ENCODE measurements at places on chromosomes 11 and 22. TPM values are rescaled to one million over a fixed set of nuclear protein-coding genes. Genes with fewer than 3 reads are reported as not detected.

GRCh38 chr11:37422511-37422910 lies 824.5 kb upstream of the RAG2 start:
- H3K4me1 ChIP-seq: no peaks in the 10 kb centered on the region
- no peak for DNase-seq
- H3K27me3 ChIP-seq: no peaks in the 10 kb centered on the region
- H3K36me3 ChIP-seq: no peaks in the 10 kb centered on the region
- H3K4me3 ChIP-seq: no peak overlapping the region
- H3K27ac ChIP-seq: no peak overlapping the region

DNA sequence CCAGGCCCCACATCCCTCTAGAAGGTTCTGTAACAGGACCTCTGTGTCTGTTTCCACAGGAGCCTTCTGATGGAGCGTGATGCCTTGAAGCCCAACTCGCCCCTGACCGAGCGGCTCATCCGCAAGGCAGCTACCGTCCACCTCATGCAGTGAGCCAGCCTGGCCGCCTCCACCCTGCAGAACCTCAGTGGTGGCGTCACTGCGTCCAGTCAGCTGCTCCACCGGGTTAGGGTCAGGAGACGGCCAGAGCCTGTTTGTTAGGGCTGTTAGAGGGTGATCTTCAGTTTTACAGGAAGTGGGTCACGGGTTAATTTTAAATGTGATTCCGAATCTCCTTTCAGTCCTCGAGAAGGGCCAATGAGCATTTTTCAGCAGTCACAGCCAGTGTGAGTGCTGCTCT lies 3.9 kb upstream of the GTSE1 start:
- H3K4me3 ChIP-seq: no peak overlapping the region
- no peak overlapping the region for H3K27ac ChIP-seq
- no peak for DNase-seq
- H3K36me3 ChIP-seq: peaks cover 7% of the 10 kb centered on the region
- peaks cover 9% of the 10 kb centered on the region for H3K4me1 ChIP-seq
- no peaks in the 10 kb centered on the region for H3K27me3 ChIP-seq

GRCh38 chr11:65945941-65946558 lies 770 bp downstream of the TSGA10IP start:
- H3K36me3 ChIP-seq: no peaks in the 10 kb centered on the region
- H3K27ac ChIP-seq: no peak overlapping the region
- no peak overlapping the region for H3K4me3 ChIP-seq
- H3K4me1 ChIP-seq: peaks cover 5% of the 10 kb centered on the region

- H3K4me1 ChIP-seq: peaks cover 9% of the 10 kb centered on the region
- H3K27me3 ChIP-seq: peaks cover 34% of the 10 kb centered on the region
- DNase-seq: no peak
- H3K27ac ChIP-seq: no peak overlapping the region
- no peak overlapping the region for H3K4me3 ChIP-seq
Measured at GRCh38 chr22:29314537-29315285, 786 bp downstream of the RASL10A start.

DNA sequence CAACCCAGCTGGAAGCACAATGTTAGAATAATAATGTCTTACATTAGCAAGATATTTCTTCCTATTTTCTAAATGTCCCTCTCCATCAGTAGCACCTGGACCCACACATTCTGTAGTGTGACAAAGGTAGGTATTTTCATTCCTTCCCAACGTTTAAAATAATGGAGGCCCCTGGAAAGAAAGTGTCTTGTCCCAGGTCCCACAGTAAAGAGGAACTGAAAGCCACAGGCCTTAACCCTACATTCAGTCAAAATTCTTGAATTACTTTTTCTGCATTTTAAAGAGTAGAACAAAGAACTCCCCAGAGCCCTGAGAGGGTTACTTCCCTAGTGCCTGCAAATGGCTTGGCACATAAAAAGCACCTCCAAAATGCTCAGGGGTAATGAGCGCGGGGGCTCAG lies 26.3 kb downstream of the OPCML start:
- H3K27me3 ChIP-seq: no peaks in the 10 kb centered on the region
- no peaks in the 10 kb centered on the region for H3K36me3 ChIP-seq
- H3K27ac ChIP-seq: no peak overlapping the region
- DNase-seq: no peak

GRCh38 chr11:120068114-120068573 lies 69.8 kb downstream of the TRIM29 start:
- DNase-seq: peak; percentile 53
- no peak overlapping the region for H3K4me3 ChIP-seq
- H3K36me3 ChIP-seq: no peaks in the 10 kb centered on the region
- peaks cover 2% of the 10 kb centered on the region for H3K27me3 ChIP-seq

GRCh38 chr22:39592081-39593065 lies 21.8 kb downstream of the CACNA1I start:
- DNase-seq: peak; percentile 77
- H3K36me3 ChIP-seq: no peaks in the 10 kb centered on the region
- peaks cover 11% of the 10 kb centered on the region for H3K4me1 ChIP-seq
- H3K4me3 ChIP-seq: no peak overlapping the region
- H3K27me3 ChIP-seq: no peaks in the 10 kb centered on the region

- H3K4me3 ChIP-seq: no peak overlapping the region
- no peak overlapping the region for H3K27ac ChIP-seq
- H3K36me3 ChIP-seq: no peaks in the 10 kb centered on the region
- H3K4me1 ChIP-seq: no peaks in the 10 kb centered on the region
- no peaks in the 10 kb centered on the region for H3K27me3 ChIP-seq
Measured at GRCh38 chr11:73705053-73705452, 55.8 kb downstream of the RAB6A start.

GRCh38 chr11:47863189-47863897 lies 15.2 kb upstream of the NUP160 start:
- DNase-seq: peak; percentile 85
- H3K27me3 ChIP-seq: no peaks in the 10 kb centered on the region
- peaks cover 11% of the 10 kb centered on the region for H3K4me1 ChIP-seq
- H3K4me3 ChIP-seq: peak overlapping the region; percentile 26

GRCh38 chr11:10936626-10937384 lies 79.0 kb upstream of the ZBED5 start:
- no peaks in the 10 kb centered on the region for H3K36me3 ChIP-seq
- no peak for DNase-seq
- H3K4me3 ChIP-seq: no peak overlapping the region
- H3K27ac ChIP-seq: no peak overlapping the region
- H3K27me3 ChIP-seq: no peaks in the 10 kb centered on the region

DNA sequence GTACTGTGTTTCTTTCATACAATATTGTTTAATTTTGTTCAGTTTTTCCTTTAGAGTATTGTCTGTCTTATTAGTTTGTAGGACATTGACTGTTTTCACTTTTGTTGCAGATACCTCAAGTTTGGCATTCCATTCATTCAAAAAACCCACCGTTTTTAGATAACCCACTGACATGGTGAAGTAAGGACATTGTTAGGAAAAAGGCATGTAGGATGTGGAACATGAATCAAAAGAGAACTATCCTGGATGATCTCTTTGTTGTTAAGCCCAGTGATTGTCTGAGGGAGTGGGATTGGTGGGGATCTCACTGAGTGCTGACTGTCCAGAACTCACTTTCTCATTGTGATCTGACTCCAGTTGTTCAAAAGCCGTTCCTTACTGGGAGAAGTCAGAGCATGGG lies 119.3 kb downstream of the TEAD1 start:
- H3K4me1 ChIP-seq: peaks cover 6% of the 10 kb centered on the region
- DNase-seq: no peak
- no peaks in the 10 kb centered on the region for H3K36me3 ChIP-seq

- no peak overlapping the region for H3K27ac ChIP-seq
- H3K36me3 ChIP-seq: no peaks in the 10 kb centered on the region
- peaks cover 14% of the 10 kb centered on the region for H3K27me3 ChIP-seq
- no peak for DNase-seq
Measured at GRCh38 chr22:27327497-27327896, 474.1 kb downstream of the MN1 start.

DNA sequence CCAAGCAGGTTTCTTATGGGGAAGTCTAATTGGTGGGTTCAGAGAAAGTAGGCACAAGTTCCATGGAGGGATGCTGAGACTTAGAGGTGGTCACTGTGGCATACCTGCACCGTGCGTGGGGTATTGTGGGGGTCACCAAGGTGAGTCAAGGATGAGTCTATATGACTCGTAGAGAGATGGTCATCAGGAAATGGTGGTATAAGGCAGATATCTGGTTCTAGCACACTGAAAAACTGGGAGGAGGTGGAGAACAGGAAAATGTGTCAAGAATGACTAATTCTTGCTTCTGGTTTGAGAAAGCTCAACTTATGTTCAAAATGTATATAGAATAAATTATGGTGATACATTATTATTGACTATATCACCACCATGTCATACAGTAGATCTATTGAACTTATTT lies 258.1 kb downstream of the RAB38 start:
- DNase-seq: no peak
- H3K27ac ChIP-seq: no peak overlapping the region
- H3K4me1 ChIP-seq: no peaks in the 10 kb centered on the region
- H3K27me3 ChIP-seq: no peaks in the 10 kb centered on the region

The ZBTB16 gene
- not detected for total RNA-seq

The CASP5 gene
- total RNA-seq: 0.26 TPM

The MEI1 gene
- 0.33 TPM for total RNA-seq

The FXYD2 gene
- total RNA-seq: 0.33 TPM

The MOGAT2 gene
- total RNA-seq: not detected

Measured in fibroblast of lung (primary cell).